ENCODE measurements at places on chromosomes 4 and X. TPM values are rescaled to one million over a fixed set of nuclear protein-coding genes. Genes with fewer than 3 reads are reported as not detected.

PITX2 gene
- 0.44 TPM for total RNA-seq

STATH gene
- not detected for total RNA-seq

NPY2R gene
- total RNA-seq = 0.41 TPM

ZBTB49 gene
- 6.8 TPM for total RNA-seq

GRCh38 chrX:132488819-132489577 is at the start of gene MBNL3:
Gene MBNL3 (minus strand): TSS chrX:132489038. CDS start chrX:132439611, 49,427 bp downstream.
- no peak within 1 kb of the TSS for H3K27ac ChIP-seq
- H3K36me3 ChIP-seq = no peaks in the 10 kb centered on the region
- H3K27me3 ChIP-seq = no peaks in the 10 kb centered on the region
- peak within 1 kb of the TSS; percentile 59 for H3K4me3 ChIP-seq

- no peaks in the 10 kb centered on the region for H3K27me3 ChIP-seq
- H3K4me1 ChIP-seq = peaks cover 4% of the 10 kb centered on the region
- H3K4me3 ChIP-seq = no peak overlapping the region
- no peaks in the 10 kb centered on the region for H3K36me3 ChIP-seq
- no peak for DNase-seq
Observed at GRCh38 chr4:173264245-173264644, 69.9 kb downstream of the HMGB2 start.

GRCh38 chr4:1258457-1258856 is 9.5 kb upstream of the CTBP1 start:
- H3K4me3 ChIP-seq = no peak overlapping the region
- no peaks in the 10 kb centered on the region for H3K4me1 ChIP-seq
- H3K27me3 ChIP-seq = no peaks in the 10 kb centered on the region
- DNase-seq = no peak
- no peak overlapping the region for H3K27ac ChIP-seq

GRCh38 chr4:127045861-127046260 is 586.9 kb upstream of the INTU start:
- DNase-seq = no peak
- peaks cover 3% of the 10 kb centered on the region for H3K4me1 ChIP-seq
- H3K27me3 ChIP-seq = no peaks in the 10 kb centered on the region
- no peak overlapping the region for H3K4me3 ChIP-seq

DNA sequence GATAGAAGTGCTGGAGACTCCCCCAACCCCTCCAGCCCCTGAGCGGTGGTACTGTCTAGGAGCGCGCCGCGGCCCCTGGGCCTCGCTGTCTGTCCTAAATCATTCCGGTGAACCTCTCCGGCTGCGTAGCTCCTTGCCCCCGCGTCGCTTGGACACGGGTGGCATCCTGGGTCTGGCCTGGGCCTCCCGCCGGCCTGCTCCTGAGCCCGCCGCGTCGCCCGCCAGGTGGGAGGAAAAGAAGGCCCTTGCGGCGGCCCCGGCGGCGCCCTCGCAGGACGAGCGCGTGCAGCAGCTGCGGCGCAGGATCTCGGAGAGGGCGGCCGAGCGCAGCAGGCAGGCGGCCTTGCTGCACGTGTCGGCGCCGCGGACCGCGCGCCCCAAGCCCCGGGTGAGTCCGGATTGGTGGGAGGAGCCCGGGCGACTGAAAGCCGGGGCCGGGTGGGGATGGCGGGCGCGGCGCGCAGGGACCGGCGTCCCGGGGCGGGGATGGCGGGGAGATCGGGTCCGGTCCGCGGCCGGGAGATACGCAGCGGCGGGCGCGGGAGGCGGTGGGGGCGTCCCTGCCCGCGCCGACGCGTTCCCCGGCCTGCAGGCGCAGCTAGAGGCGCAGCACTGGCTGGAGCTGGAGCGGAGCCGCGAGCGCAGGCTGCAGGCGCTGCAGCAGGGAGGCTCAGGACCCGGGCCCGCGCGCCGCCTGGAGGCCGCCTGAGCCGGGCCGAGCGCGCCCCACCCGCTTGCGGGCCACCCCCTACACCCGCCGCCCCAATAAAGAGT is 6.5 kb upstream of the RNF4 start:
- peaks cover 6% of the 10 kb centered on the region for H3K4me1 ChIP-seq
- H3K36me3 ChIP-seq = no peaks in the 10 kb centered on the region
- peak; percentile 81 for DNase-seq
- H3K4me3 ChIP-seq = peak overlapping the region; percentile 34
- H3K27me3 ChIP-seq = no peaks in the 10 kb centered on the region

DNA sequence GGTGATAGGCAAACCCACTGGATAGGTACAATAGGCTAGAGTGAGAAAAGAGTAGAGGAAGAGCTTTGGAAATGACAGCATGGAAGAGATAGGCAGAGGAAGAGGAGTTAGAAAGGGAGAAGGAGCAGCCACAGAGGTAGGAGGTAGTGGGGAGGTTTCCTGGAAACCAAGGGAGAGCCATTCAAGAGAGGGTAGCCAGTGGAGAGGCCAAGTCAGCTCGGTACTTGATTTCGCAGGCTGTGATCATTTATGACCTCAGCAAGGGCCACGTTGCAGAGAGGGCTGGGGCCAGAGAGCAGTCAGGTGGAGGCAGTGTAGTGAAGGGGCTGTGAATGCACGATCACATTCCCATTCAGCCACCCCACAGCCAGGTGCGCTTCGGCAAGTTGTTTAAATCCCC is 76.0 kb downstream of the TMEM131L start:
- H3K4me3 ChIP-seq = no peak overlapping the region
- no peaks in the 10 kb centered on the region for H3K36me3 ChIP-seq
- H3K27ac ChIP-seq = no peak overlapping the region
- no peaks in the 10 kb centered on the region for H3K27me3 ChIP-seq
- DNase-seq = no peak

- H3K4me3 ChIP-seq = no peak overlapping the region
- no peak for DNase-seq
- H3K36me3 ChIP-seq = no peaks in the 10 kb centered on the region
- no peak overlapping the region for H3K27ac ChIP-seq
- H3K27me3 ChIP-seq = no peaks in the 10 kb centered on the region
Observed at GRCh38 chr4:180052629-180053028, 2190.6 kb upstream of the TENM3 start.

GRCh38 chr4:71009086-71009485 is 15.6 kb downstream of the DCK start:
- no peak overlapping the region for H3K27ac ChIP-seq
- H3K36me3 ChIP-seq = no peaks in the 10 kb centered on the region
- no peak overlapping the region for H3K4me3 ChIP-seq
- H3K27me3 ChIP-seq = no peaks in the 10 kb centered on the region
- DNase-seq = no peak

DNA sequence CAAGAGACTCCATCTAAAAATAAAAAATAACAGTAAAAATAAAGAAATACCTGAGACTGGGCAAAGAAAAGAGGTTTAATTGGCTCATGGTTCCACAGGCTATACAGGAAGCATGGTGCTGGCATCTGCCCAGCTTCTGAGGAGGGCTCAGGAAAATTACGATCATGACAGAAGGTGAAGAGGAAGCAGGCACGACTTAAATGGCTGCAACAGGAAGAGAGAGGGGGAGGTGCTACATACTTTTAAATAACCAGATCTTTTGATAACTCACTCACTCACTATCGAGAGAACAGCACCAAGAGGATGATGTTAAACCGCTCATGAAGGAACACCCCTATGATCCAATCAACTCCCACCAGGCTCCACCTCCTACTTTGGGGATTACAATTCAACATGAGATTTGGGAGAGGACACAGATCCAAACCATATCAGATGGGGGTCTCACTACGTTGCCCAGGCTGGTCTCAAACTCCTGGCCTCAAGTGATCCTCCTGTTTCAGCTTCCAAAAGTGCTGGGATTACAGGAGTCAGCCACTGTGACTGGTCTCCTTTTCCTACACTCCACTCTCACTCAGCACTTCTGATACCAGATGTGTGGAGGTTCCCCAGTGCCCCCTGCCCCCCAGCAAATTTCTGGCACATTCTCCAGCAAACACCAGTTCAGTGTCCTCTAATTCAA is 11.9 kb upstream of the ZNF157 start:
- no peaks in the 10 kb centered on the region for H3K4me1 ChIP-seq
- DNase-seq = no peak
- no peak overlapping the region for H3K4me3 ChIP-seq
- no peaks in the 10 kb centered on the region for H3K27me3 ChIP-seq

DNA sequence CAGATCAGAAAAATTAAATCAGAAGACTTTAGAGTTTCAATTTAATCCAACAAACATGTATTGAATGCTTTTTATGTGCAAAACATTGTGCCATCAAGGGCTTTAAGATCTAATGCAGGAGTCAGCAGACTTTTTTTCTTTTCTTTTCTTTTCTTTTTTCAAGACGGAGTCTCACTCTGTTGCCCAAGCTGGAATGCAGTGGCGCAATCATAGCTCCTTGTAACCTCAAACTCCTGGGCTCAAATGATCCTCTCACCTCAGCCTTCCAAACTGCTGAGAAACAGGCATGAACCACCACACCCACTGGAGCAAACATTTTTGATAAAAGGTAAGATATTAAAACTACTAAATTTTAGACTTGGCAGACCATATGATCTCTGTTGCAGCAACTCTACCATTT is 24.6 kb upstream of the LRBA start:
- no peaks in the 10 kb centered on the region for H3K36me3 ChIP-seq
- H3K4me1 ChIP-seq = peaks cover 2% of the 10 kb centered on the region
- H3K27me3 ChIP-seq = no peaks in the 10 kb centered on the region

DNA sequence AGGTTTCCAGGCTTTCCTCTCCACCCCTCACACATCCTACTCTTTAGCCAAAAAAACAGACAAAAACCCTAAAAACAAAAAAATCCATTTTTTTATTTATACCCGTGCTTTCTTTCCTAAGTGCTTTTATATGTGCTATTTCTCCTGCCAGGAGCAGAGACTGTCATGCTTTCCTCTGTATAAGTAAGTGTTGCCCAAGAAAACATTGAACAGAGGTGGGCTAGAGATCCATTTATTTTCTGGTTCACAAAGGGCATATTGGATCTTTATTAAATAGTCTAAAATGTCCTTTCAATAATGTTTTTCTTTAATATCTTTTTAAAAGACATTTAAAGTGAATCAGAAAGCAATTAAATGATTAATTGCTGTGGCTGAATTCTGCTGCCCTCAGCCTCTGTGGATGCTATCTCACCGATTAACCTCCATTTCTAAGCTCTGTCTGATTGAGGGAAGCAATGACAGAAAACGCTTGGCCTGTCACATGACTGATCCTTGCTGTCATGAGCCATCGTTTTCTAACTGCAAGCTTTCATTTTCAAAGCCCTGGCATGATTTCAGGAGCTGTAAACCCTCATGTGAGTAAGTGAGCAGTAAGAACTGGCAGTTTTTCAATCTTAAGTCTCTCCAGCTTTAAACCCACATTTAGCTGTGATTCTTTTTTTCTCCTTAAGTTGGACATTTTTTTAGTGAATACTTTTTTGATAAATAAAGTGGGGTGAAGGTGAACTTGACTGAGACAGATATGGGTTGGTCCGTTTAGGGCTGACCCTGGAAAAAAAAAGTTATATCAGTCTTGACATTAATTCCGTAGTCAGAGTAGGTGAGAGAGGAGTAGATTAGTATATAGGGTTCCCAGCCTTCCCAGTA is 180.7 kb upstream of the PGRMC2 start:
- no peak overlapping the region for H3K4me3 ChIP-seq
- no peaks in the 10 kb centered on the region for H3K27me3 ChIP-seq
- DNase-seq = no peak
- no peaks in the 10 kb centered on the region for H3K36me3 ChIP-seq

DNA sequence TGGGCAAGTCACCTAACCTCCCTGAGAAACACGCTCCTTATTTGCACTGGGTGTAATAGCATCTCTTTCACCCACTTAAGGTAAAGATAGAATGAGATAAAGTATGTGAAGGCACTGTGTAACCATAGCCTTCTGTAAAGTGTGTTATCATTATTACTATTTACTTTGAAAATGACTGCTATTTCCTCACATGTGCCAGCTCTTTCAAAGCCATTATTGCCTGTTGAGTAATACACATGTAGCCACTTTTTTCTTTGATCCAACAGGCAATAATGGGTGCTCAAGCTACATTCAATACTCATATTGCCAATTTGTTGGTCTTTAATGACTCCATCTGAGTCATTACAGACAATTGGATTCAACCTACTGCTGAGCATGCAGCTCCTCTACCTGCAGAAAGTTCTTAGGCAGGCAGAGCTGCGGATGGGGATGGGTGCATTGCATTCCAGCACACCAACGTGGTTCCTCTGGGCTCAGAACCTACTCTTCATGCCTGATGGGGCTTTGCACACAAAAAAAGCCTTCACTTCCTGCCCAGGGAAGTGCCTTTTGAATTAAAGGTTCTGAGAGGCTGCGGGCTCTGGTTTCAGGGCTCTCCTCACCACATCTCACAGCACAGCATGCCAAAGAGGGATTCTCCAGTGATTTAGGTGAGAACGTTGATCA is 9.7 kb downstream of the PTCHD1 start:
- H3K36me3 ChIP-seq = no peaks in the 10 kb centered on the region
- H3K27me3 ChIP-seq = no peaks in the 10 kb centered on the region
- H3K4me1 ChIP-seq = no peaks in the 10 kb centered on the region
- H3K27ac ChIP-seq = no peak overlapping the region

Measured in H1 (cell line).